ENCODE measurements at places on chromosomes 7 and 10.
A peak's percentile ranks its signal among the peaks of the same experiment; 100 is the strongest.

DNA sequence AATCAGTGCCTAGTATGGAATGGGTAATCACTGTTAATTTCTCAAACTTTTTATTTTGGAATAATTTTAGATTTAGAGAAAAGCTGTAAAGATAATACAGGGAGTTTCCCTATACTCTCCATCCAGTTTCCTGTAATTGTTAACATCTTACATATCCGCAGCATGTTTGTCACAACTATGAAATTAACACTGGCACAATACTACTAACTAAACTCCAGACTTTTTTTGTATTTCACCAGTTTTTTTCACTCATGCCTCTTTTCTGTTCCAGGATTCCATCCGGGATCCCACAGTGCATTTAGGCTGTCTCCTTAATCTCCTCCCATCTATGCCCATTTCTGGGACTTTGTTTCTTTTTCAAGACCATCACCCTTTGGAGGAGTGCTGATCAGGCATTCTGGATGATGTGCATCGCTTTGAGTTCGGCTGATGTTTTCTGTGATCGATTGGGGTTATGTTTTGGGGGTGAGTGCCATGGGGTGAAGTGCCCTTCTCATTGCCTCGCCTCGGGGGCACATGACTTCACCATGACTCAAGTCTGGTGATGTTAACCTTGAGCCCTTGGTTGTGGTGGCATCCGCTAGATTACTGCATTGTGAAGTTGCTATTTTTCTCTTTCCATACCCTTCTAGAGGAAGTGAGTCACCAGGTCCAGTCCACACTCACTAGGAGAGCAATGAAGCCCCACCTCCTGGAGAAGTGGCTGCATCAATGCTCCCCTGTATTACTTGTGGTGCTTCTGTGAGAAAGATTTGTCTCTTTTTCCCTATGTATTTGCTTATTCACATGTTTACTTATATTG is 43.9 kb upstream of the GRB10 start:
- peak; percentile 70 for DNase-seq

DNA sequence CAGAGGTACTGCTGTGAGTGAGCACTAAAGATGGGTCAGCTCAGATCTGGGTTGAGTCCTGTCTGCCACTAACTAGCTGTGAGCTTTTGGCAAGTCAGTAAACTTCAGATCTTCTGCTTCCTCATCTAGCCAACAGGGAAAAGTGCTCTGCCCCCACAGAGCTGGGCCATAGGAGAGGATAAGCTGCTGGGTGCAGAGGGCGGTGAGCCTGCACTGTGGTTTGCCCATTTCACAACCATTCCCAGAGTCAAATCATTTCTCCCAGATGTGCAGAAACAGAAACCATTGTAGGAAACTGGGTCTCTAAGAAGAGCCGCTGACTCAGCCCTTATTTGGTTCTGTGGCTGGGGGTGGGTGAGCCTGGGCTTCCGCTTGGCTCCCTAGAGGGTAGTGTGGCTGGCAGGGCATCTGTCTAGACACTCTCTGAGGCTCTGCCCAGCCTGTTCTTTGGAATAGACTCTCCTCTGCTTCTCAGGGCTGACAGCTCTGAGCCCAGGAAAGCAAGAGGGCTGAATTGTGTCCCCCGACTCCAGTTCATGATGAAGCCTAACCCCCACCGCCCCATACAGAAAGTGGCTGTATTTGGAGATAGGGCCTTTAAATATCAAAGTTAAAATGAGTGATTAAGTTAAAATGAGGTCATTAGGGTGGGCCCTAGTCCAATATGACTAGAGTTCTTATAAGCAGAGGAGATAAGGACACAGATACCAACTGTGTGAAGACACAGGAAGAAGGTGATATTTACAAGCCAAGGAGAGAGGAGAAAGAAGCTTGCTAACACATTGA is 29.5 kb upstream of the ARHGAP22 start:
- peak; percentile 49 for DNase-seq

- DNase-seq: no peak
Observed at GRCh38 chr10:70495691-70496261, 17.2 kb downstream of the PALD1 start.

- no peak for DNase-seq
Observed at GRCh38 chr7:94449151-94449725, 54.5 kb downstream of the COL1A2 start.

DNA sequence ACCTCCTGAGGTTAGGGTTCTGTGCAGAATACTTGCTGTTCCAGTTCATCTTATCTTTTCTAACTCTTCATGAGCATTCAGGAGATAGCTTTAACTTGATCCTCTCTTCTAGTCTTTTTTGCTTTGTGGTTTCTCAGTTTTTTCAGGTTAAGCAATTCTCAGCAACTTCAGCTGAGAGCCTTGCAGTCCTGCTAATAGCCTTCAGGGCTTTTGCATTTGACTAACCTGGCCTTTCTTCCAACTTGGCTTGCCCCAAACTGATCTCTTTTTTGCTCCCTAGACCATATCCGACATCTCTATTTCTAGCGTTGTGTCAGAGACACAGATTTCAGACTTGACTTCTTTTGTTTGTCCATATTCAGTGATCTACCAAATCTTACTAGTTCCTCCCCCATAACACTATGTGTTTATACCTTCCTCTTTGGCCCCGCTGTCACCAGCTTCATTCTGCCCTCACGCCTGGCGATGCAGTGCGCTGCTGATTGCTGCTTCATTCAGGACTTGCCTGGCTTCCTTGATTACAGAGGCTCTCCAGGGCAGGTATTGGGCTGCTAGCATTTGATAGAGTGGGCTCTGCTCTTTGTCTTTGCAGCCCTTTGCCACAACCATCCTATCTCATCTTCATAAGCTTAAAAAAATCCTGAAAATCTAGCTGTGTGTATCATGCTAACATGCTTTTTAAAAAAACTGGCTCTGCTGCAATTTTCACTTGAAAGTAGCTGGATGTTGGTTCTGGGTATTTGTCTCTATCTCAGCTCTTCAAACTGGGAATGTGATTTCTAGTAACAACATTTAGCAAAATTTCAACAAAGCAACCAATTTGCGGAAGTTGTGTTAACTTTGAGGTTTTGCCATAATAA is 9.6 kb downstream of the CUL1 start:
- no peak for DNase-seq

DNA sequence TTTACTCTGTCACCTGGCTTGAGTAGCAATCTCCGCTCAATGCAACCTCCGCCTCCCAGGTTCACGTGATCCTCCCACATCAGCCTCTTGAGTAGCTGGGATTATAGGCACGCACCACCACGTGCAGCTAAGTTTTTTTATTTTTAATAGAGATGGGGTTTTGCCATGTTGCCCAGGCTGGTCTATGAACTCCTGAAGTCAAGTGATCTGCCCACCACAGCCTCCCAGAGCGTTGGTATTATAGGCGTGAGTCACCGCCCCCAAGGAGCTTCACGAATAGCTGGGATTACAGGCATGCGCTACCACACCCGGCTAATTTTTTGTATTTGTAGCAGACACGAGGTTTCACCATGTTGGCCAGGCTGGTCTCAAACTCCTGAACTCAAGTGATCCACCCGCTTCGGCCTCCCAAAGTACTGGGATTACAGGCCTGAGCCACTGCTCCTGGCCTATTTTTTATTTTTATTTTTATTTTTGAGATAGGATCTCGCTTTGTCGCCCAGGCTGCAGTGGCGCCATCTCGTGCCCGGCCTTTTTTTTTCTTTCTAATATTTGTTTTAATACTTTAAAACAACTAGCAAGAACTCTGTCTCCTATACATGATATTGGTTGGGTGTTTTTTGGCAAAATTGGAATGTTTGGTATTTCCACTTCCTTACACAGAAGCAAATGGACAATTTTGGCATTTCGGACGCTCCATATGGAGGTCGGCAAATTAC is 1.1 kb downstream of the EFCAB10 start:
- no peak for DNase-seq

- no peak for DNase-seq
Observed at GRCh38 chr10:53713431-53713830, 940.8 kb upstream of the MBL2 start.

GRCh38 chr7:32890010-32890792 is 1.4 kb downstream of the KBTBD2 start:
- DNase-seq: peak; percentile 37

DNA sequence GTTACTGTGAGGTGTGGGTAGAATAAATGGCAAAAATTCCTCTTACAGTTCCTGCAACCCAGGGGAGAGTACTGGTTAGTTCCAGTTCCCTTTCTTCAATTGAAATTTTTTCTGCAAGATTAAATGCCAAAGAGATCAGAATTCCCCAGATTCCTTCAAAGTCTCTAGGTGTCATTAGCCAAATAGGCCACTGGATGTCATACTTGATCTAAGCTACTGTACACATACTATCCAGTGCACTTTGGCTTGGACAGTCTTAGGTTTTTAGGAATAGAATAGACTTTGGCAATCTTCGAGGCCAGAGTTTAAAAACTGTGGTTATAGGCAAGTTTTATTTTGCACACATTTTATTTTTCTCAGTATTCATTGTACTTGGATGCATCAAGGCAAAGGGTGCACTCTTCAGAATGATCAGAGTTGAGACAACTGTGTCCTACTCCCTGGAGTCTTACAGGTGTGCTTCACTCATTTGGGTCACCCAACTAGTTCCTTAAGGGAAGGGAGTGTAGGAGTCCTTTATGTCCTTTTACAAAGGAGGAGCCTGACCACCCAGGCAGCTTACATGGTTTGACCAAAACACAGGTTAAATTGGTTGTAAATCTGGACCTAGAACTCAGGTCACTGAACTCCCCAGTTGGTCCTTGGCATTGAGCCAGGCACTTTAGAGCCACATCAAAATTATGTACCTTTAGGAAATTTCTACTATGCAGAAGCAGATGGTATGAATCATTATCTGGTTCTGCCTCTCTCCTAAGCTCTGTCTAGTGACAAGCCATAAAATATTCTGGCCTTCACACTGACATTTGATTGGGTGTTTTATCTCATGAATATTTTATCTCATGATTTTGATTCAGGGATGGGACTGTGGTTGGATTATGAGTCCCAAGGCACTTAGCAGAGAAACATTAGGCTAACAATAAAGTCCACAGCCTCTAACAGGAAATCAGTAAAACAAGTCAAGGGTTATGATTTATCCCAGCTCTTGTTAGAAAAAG is 49.5 kb downstream of the ASAH2B start:
- DNase-seq: no peak

DNA sequence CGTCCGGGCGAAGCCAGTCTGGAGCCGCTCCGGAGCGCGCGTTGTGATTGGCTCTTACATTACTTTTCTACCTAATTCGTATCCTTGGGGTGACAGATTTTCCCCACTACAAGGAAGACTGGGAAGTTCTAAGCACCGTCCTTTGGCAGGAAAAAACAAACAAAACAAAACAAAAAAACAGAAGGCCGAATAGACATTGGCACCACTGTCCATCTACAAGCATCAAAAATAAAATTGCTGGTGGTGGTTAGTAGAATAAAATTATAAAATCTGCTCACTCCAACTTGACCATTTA is 651 bp upstream of the SKAP2 start:
- DNase-seq: no peak

GRCh38 chr7:96903906-96904305 is 101.4 kb upstream of the DLX6 start:
- no peak for DNase-seq

- DNase-seq: no peak
Observed at GRCh38 chr10:44958196-44958897, 1.3 kb upstream of the RASSF4 start.

DNA sequence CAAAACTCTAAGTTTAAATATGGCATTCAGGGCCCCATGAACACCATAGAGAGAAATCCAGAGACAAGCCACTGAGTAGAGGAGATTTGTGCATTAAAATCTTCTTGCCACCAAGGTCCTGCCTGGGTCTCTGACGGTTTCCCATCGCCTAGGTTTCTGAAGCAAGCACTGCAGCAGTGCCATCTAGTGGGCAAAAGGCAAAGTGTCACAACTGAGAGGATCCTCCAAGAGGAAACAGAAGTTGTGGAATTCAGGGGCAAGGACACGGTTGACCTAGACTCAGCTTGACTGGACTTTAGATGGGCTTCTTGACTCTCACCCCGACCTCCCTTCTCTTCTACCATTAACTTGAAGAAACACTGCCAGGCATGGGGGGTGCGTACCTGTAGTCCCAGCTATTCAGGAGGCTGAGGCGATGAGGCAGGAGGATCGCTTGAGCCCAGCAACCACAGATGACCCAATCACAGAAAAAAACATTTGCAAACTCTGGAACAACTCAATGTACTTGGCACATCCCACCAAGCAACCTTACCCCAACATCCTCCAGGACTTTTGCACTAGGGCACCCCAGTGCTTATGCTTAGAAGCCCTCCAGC is 604.1 kb downstream of the GALNT17 start:
- peak; percentile 64 for DNase-seq

GRCh38 chr10:6802759-6803426 is 222.8 kb upstream of the PRKCQ start:
- DNase-seq: no peak

GRCh38 chr10:86803156-86803555 is 46.7 kb downstream of the BMPR1A start:
- DNase-seq: no peak

DNA sequence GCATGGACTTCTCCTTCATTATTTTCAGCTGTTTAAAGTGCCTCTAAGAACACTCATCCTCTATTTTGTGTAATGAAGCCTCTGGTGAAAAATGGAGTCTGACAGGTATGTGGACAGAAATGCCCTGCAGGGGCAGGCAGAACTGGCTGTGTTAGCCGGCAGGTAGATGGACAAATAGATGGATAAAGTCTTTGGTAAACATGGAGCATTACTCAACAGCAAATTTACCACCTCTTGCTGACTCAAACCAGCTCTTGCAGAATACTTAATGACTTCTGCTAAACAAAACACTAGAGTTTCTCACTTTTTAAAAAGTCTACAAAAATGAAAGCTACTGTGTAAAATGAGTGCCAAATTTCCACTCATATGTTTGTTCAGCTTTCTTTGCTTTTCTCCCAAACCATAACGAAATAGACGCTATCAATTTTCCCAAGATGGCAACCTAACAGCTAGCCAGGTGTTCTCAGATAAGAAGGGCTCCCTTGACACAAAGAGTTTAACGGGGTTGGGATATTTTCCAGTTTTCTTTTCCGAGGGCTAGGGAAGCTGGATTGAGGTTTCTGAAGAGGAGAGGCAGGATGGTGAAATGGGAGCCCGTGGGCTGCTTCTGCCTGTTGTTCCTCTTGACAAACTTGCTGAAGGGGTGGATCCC is 71.9 kb upstream of the HABP2 start:
- DNase-seq: no peak

GRCh38 chr10:86349474-86349873 is 17.1 kb downstream of the GRID1 start:
- no peak for DNase-seq

- no peak for DNase-seq
Observed at GRCh38 chr10:35495521-35496119, 109.5 kb upstream of the GJD4 start.

GRCh38 chr10:126130271-126130710 is 233.9 kb downstream of the FANK1 start:
- DNase-seq: no peak

GRCh38 chr7:92639213-92639896 is 49.2 kb upstream of the FAM133B start:
- DNase-seq: peak; percentile 45

GRCh38 chr10:4048236-4048864 is 263.3 kb upstream of the KLF6 start:
- no peak for DNase-seq

DNA sequence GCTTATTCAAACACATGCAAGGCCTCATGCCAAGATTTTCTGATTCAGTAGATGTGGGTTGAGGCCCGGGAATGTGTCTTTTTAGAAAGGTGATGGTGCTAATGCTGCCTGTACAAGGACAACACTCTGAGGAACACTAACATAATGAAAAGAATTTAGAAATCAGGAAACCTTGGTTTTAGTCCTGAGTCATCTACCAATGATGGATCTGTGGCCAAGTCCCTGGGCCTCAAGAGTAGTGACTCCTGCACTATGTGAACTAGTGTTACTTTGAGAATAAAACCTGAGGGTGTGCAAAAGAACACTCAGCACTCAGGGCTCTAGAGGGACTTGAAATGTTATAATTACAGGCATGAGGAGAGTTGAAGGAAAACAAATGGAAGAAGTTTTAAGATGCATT is 741.7 kb upstream of the GALNT17 start:
- no peak for DNase-seq

Data from activated CD4-positive, alpha-beta T cell treated with anti-CD3 and anti-CD28 coated beads for 48 hours (primary cell).